IPS DF 6.9 (cell line): ENCODE measurements at places on chromosomes 7 and 10.

DNA sequence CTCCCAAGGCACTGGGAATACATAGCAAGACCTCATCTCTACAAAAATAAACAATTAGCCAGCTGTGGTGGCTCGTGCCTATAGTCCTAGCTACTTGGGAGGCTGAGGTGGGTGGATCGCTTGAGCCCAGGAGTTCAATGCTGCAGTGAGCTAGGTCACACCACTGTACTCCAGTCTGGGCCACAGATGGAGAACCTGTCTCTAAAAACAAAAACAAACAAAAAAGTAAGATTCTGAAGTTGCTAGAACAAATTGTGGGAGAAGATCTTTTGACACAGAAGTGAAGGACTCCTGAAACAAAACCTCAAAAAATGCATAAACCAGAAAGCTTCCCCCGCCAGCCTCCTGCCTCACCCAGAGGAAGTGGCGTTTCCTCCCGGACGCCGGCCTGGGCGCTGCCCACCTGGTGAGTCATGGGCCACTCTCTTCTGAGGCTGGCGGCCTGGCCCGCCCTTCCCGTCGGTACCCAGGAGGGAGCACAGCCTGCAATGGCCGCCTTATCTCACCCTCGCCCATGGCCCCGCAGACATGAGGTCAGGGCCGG lies 25.4 kb upstream of the ELN start:
- no peak for DNase-seq

- DNase-seq, result no peak
These were observed 35.8 kb downstream of the HECW1 start for GRCh38 chr7:43148161-43148731.

DNA sequence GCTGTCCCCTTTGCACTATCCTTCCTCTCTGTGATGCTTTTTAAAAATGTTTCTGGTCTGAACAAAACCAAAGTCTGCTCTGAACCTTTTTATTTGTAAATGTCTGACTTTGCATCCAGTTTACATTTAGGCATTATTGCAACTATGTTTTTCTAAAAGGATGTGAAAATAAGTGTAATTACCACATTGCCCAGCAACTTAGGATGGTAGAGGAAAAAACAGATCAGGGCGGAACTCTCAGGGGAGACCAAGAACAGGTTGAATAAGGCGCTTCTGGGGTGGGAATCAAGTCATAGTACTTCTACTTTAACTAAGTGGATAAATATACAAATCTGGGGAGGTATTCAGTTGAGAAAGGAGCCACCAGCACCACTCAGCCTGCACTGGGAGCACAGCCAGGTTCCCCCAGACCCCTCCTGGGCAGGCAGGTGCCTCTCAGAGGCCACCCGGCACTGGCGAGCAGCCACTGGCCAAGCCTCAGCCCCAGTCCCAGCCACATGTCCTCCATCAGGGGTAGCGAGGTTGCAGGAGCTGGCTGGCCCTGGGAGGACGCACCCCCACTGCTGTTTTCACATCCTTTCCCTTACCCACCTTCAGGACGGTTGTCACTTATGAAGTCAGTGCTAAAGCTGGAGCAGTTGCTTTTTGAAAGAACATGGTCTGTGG lies 11.4 kb upstream of the CSGALNACT2 start:
- no peak for DNase-seq

DNA sequence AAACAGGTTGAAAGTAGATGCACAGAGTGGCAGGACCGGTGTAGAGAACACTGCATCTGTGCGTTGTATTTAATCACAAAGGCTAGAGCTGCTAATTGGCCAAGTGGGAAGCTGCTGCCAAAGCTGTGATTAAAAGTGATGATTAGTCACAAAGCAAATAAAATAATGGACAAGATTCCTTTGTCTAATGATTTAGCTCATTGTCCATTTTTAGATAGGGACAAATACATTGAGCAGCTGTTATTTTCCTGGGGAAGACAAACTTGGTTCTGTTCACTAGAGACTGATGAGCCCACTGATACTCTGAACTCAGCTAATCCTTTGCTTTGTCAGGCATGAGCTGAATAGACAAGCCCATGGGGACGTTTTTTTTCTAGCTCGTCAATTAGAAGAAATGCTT lies 19.7 kb downstream of the UBE3C start:
- no peak for DNase-seq

GRCh38 chr7:130505753-130506152 lies 13.9 kb downstream of the MEST start:
- no peak for DNase-seq

GRCh38 chr10:49400365-49400764 lies 4.5 kb upstream of the DRGX start:
- DNase-seq, result no peak

DNA sequence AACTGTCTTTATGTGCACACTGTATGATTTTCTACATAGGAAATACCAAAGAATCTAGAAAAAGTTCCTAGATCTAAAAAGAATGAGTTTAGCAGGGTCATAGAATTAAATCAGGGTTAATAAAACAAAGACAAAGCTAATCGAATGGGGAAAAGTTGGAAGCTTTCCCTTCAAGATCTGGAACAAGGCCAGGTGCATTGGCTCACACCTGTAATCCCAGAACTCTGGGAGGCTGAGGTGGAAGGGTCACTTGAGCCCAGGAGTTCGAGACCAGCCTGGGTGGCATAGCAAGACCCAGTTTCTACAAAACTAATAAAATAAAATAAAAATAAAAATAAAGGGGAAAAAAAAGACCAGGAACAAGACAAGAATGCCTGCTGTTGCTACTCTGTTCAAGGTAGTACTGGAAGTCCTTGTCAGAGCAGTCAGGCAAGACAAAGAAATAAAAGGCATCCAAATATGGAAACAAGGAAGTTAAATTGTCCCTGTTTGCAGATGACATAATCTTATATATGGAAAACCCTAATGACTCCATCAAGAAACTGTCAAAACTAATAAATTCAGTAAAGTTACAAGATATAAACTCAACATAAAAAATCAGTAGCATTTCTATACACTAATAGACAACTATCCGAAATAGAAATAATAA lies 76.1 kb upstream of the RHEB start:
- no peak for DNase-seq

- DNase-seq, result no peak
These were observed 30.1 kb upstream of the KCNMA1 start for GRCh38 chr10:77667426-77668324.

GRCh38 chr7:150451097-150451793 lies 815 bp downstream of the GIMAP8 start:
- DNase-seq, result no peak

DNA sequence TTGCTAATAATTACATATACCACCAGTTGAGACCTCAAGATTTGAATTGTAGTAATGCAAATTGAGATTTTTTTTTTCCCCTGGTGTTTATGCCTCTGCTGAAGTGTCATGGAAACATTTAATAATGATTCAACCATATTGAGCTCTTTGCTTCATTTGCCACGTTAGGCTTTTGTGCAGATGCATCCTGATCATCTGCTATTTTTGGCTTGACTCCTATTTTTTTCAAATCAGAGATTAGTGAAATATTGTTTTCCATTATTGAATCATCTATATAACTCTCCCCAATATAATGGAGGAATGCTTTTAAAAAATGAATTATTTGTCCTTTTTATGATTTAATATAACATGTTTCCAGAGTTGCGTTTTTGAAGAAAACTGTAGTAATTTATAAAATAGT lies 115.1 kb downstream of the SRI start:
- no peak for DNase-seq

DNA sequence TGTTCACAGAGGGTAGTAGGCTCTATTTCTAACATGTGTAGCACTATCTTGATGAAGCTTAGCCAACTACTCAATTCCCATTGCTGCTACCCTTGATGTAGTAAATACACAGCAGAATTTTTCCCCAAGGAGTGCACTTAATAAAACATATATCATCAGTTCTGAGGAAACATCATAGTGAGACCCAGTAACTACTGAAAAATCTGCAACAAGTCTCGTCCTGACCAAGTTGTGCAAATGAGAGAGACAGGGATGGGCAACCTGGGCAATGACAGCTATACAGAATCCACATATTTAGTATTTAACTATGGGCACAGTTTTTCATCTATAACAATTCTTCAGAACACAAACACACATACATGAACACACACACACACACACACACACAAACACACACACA lies 1073.8 kb upstream of the SORCS1 start:
- DNase-seq, result no peak

GRCh38 chr7:44244282-44244681 lies 43.5 kb downstream of the YKT6 start:
- no peak for DNase-seq

GRCh38 chr10:88922041-88922440 lies 30.5 kb downstream of the ACTA2 start:
- DNase-seq, result no peak

- no peak for DNase-seq
These were observed 105.1 kb upstream of the GPR22 start for GRCh38 chr7:107364787-107365186.

DNA sequence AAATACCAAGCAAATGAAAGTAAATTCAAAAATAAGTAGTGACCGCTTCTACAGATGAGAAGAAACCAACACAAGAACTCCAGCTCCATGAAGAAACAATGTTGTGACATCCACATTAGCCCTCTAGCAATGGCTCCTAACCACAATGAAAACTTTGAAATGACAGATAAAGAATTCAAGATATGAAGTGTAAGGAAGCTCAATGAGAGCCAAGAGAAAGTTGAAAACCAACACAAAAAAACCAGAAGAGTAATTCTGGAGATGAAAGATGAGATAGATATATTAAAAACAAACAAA lies 68.2 kb upstream of the DDC start:
- DNase-seq, result no peak

- DNase-seq, result no peak
These were observed 31.5 kb downstream of the SLC18A2 start for GRCh38 chr10:117272195-117273076.

- DNase-seq, result no peak
These were observed 3.7 kb downstream of the IKZF1 start for GRCh38 chr7:50308203-50308531.

DNA sequence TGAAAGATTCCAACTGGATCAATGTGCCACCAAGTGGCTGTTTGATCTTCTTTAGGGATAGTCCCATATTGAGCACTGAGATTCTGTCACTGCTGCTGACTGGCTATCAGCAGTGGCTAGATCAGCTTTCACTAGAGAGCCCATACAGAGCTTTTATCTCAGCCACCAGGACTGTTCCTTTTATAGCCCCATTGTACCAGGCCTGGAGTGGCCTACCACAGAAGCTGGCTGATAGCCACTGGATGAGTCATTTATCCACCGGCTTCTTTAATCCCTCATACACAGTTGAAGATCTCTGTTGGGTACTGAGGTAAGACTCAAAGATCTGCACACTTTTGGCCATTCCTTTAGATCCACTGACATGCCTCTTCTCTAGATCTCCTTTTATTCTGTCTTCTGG lies 1101.1 kb downstream of the SORCS3 start:
- no peak for DNase-seq

DNA sequence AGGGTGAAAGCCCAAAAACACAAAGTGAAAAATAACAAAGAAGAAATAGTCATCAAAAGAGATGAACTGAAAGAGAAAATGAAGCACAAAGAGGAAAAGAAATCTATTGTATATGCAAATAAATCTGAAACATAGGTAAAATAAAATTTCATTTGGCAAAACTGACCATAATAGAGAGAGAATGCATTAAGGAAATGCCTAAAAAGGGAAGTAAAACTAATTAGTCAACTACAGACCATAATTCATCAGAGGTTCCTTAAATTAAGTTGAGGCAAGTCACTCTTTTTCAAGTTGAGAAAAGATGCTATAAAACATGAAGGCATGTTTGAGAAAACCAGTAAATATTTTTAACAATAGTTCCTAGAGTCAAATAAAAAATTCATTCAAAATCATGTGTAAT lies 233.3 kb downstream of the LRRN3 start:
- DNase-seq, result no peak

DNA sequence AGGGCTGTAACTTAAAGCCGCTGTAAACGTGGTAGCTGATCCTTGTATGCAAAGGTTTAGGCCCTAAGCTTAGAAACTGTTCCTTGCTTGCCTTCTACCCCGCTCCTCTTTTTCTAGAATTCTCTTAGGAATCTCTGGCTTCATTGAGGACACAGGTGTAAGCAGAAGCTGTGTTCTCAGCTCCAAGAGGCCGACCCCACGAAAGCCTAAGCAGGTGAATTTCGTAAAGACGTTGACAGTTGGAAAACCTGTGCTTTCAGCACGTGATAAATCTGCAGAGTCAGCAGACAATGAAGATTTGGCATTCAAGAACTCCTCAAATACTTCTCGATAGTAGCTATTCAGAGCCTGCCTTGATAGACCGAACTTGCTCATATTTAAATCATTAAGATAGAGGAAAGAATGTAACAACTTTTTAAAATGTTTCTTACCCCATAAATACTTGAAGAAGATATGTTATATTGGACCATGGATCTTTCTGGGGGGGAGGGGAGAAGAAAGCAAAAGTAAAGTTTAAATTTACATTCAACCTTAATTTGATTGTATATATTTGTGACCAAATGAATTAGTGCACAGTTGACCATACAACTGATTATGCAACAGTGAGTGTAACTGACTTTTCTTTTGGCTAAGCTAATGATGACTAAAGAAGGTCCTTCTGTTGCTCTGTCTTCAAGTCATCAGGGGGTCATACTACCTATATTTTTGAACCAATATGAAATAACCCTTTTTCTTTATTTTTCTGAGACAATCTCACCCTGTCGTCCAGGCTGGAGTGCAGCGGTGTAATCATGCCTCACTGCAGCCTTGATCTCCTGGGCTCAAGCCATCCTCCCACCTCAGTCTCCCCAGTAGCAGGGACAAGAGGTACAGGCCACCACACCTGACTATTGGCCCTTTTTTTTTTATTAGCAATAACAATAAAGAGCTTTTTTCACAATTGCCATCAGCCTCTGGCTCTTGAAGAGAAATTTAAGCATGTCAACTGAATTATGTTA lies 1.2 kb upstream of the GDI2 start:
- no peak for DNase-seq

DNA sequence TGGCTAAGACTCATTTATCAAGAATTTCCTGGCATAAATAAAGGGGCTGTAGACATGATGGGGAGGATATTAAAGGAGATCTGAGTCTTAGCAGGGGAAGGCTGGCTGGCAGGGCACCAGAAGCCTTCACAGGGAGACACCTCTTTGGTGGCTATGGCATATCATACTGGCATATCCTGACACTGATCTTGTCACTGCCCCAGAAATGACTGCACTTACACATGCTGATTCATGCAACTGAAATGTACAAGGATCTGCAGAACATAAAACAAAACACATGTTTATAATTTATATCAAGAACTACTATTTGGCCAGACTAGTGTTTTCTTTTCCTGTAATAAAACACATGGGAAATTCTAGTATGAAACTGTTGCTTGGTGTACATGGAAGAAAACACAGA lies 5.5 kb upstream of the LIPN start:
- no peak for DNase-seq

- no peak for DNase-seq
These were observed 5.2 kb downstream of the C10orf71 start for GRCh38 chr10:49304137-49304536.

GRCh38 chr10:48554246-48554645 lies 50.6 kb downstream of the ARHGAP22 start:
- no peak for DNase-seq

GRCh38 chr10:49735848-49736563 lies 26.1 kb downstream of the OGDHL start:
- DNase-seq, result no peak

- DNase-seq, result no peak
These were observed 19.5 kb upstream of the NOM1 start for GRCh38 chr7:156929789-156930539.
